ENCODE measurements at places on chromosomes 5 and 9.

DNA sequence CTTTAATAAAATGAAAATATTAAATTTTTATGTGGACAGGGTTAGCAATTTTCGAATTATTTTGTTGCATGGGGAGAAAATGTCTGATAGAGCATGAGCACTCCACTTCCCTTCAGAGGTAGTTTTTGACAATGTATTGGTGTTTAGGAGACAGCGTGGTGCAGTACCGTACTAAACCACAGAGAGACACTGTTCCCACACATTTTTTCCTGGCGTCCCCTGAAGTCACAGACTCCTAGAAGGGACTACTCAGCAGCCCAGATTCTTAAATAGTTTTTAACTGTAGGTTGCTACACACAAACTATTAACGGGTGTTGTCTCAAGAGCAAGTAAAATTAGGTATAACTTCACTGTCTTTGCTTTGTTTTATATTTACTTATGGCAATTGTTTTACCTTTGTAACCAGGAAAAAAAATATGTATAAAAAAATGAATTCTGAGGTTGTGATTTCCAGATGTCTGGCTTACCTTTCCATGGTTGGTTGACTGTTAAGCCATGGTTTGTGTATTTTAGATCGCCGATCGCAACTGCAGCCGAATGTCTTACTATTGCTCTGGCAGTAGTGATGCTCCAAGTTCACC, 171.2 kb downstream of the DOCK8 start:
- no peaks in the 10 kb centered on the region for H3K36me3 ChIP-seq
- no peak overlapping the region for H3K27ac ChIP-seq
- H3K4me3 ChIP-seq = no peak overlapping the region
- DNase-seq = peak; percentile 83

GRCh38 chr5:54741711-54742110, 224.2 kb downstream of the SNX18 start:
- H3K27ac ChIP-seq = peak overlapping the region; percentile 63
- no peak for DNase-seq
- no peaks in the 10 kb centered on the region for H3K36me3 ChIP-seq
- no peaks in the 10 kb centered on the region for H3K27me3 ChIP-seq
- no peak overlapping the region for H3K4me3 ChIP-seq
- peaks cover 55% of the 10 kb centered on the region for H3K4me1 ChIP-seq

GRCh38 chr5:10797261-10797660, 36.2 kb upstream of the DAP start:
- H3K4me1 ChIP-seq = no peaks in the 10 kb centered on the region
- no peaks in the 10 kb centered on the region for H3K36me3 ChIP-seq
- no peak for DNase-seq
- no peak overlapping the region for H3K4me3 ChIP-seq

DNA sequence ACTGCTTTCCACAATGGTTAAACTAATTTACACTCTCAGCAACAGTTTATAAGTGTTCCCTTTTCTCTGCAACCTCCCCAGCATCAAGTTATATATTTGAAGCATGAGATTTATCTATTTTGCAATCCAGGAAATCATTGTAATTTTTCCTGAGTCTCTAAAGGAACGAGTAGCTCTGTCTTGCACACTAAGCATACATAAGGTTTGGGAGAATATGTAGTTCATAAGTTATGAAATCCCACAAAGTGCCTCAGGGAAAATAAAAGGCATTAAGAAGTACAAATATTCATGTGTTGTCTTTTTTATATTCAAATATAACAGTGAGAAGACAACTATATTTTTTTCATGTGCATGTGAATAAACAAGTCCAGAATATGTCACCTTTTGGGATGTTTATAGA, 377.1 kb upstream of the RORB start:
- no peaks in the 10 kb centered on the region for H3K4me1 ChIP-seq
- no peak overlapping the region for H3K4me3 ChIP-seq
- H3K36me3 ChIP-seq = no peaks in the 10 kb centered on the region

GRCh38 chr5:10733426-10733825, 27.6 kb downstream of the DAP start:
- no peaks in the 10 kb centered on the region for H3K27me3 ChIP-seq
- H3K4me1 ChIP-seq = peaks cover 42% of the 10 kb centered on the region
- peak; percentile 68 for DNase-seq
- peaks cover 83% of the 10 kb centered on the region for H3K36me3 ChIP-seq
- peak overlapping the region; percentile 83 for H3K27ac ChIP-seq

GRCh38 chr9:133970581-133971058, 21.5 kb downstream of the VAV2 start:
- no peak for DNase-seq
- H3K27me3 ChIP-seq = no peaks in the 10 kb centered on the region
- H3K36me3 ChIP-seq = no peaks in the 10 kb centered on the region
- H3K4me3 ChIP-seq = no peak overlapping the region

DNA sequence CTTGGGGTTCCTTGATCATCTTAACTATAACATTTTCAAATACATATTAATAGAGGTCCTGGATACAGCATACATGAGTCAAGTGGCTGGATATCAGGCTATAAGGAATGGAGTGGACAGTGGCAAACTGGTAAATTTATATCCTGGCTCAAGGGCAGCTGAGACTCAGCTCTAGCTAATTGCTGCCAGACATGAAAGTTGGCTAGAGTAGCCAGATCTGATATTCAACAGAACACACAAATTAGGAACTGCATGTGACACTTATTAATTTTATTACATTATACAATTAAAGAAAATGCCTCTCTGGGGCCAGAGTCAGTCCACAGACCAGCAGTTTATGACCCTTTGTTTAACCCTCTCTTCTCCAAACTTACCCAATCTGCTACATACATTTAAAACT, 206.5 kb downstream of the KCTD16 start:
- no peaks in the 10 kb centered on the region for H3K27me3 ChIP-seq
- DNase-seq = no peak
- H3K36me3 ChIP-seq = no peaks in the 10 kb centered on the region
- no peaks in the 10 kb centered on the region for H3K4me1 ChIP-seq
- no peak overlapping the region for H3K4me3 ChIP-seq

DNA sequence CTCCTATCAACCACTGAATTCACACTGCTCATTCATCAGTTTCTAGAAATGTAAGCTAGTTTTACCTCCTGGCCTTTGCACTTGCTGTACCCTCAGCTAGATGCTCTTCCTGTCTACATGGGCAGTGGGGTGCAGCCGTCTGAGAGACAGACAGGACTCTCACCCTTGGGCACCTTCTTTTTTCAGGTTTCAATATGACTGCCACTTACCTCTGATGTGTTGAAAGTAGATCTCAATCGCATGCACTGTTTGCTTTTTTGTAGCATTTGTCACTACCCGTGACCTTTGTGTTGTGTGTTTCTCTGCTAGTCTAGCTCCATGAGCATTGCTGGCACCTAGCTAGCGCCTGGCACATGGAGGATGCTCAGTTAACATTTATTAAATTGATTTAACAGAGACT, 403.1 kb upstream of the TRPC7 start:
- H3K4me3 ChIP-seq = no peak overlapping the region
- no peaks in the 10 kb centered on the region for H3K36me3 ChIP-seq

GRCh38 chr9:125889476-125890419, 142.6 kb downstream of the PBX3 start:
- H3K4me1 ChIP-seq = peaks cover 15% of the 10 kb centered on the region
- H3K27me3 ChIP-seq = no peaks in the 10 kb centered on the region

DNA sequence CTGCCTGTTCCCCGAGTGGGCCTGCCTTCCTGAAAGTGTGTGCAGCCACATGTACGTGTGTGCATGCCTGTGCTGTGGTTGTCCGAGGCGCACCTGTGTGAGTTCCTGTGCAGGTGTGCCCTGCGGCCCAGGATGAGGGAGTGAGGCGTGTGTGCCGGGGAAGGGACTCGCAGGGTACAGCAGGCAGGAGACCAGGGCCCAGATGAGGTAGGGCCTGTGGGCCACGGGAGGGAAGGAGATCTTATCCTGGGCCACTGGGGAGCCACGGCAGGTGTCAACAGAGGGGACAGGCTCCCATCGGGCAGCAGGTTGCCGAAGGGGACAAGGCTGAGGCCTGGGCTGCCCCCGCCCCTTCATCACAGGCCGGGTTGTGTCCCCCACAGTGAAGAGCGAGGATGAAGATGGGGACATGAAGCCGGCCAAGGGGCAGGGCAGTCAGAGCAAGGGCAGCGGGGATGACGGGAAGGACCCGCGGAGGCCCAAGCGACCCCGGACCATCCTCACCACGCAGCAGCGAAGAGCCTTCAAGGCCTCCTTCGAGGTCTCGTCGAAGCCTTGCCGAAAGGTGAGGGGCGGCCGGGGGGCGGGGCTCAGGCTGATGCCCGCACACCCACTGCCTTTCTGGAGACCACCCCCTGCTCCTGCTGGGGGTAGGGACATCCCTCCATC, 79.2 kb downstream of the LMX1B start:
- no peak overlapping the region for H3K4me3 ChIP-seq
- H3K27me3 ChIP-seq = no peaks in the 10 kb centered on the region
- no peaks in the 10 kb centered on the region for H3K4me1 ChIP-seq

GRCh38 chr5:81572201-81572600, 178.3 kb upstream of the ACOT12 start:
- no peaks in the 10 kb centered on the region for H3K27me3 ChIP-seq
- DNase-seq = no peak
- H3K27ac ChIP-seq = no peak overlapping the region

DNA sequence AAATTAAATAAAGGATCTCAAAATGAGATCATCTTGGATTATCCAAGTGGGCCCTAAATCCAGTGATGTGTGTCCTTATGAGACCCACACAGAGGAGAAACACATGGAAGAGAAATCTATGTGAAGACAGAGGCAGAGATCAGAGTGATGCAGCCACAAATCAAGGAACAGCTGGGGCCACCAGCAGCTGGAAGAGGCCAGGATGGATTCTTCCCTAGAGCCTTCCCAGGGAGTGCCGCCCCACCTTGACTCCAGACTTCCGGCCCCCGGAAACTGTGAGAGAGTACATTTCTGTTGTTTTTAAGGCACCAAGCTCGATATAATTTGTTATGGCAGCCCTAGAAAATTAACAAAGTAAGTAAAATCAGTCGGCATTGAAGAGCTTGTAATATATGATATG, 286.9 kb downstream of the FBXL7 start:
- no peaks in the 10 kb centered on the region for H3K27me3 ChIP-seq
- no peak for DNase-seq
- no peak overlapping the region for H3K27ac ChIP-seq
- no peaks in the 10 kb centered on the region for H3K36me3 ChIP-seq

- H3K4me1 ChIP-seq = no peaks in the 10 kb centered on the region
- DNase-seq = no peak
- no peaks in the 10 kb centered on the region for H3K27me3 ChIP-seq
- H3K36me3 ChIP-seq = no peaks in the 10 kb centered on the region
- H3K4me3 ChIP-seq = no peak overlapping the region
These were observed 136.6 kb upstream of the DMAC1 start for GRCh38 chr9:7936163-7936562.

- DNase-seq = no peak
- H3K36me3 ChIP-seq = no peaks in the 10 kb centered on the region
- peaks cover 74% of the 10 kb centered on the region for H3K27me3 ChIP-seq
- H3K27ac ChIP-seq = no peak overlapping the region
- no peak overlapping the region for H3K4me3 ChIP-seq
These were observed 49.0 kb downstream of the ADAMTS2 start for GRCh38 chr5:179296150-179296821.

- H3K36me3 ChIP-seq = peaks cover 22% of the 10 kb centered on the region
- no peak overlapping the region for H3K4me3 ChIP-seq
- DNase-seq = peak; percentile 44
- no peak overlapping the region for H3K27ac ChIP-seq
These were observed 29.7 kb downstream of the TEX10 start for GRCh38 chr9:100322954-100323536.

DNA sequence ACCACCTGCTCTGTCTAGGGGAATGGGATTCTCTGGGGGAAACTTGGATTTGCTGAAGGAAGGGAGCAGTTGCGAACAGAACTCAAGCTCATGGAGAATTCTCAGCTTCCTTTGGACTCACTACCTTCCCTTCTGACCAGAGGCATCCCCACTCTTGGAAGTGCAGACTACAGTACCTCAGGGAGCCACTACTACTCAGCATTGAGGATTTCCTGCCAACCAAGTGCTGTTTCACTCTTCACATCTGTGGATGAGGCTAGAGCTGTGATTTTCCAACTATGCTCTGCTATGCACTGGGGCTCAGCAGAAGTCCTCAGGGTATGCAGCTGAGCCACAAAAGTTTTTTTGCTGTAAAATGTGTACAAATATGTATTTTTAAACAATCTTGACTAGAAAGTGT, 43.9 kb downstream of the MACROH2A1 start:
- no peak overlapping the region for H3K4me3 ChIP-seq
- H3K27me3 ChIP-seq = no peaks in the 10 kb centered on the region
- no peak for DNase-seq
- no peak overlapping the region for H3K27ac ChIP-seq
- peaks cover 42% of the 10 kb centered on the region for H3K36me3 ChIP-seq
- no peaks in the 10 kb centered on the region for H3K4me1 ChIP-seq

DNA sequence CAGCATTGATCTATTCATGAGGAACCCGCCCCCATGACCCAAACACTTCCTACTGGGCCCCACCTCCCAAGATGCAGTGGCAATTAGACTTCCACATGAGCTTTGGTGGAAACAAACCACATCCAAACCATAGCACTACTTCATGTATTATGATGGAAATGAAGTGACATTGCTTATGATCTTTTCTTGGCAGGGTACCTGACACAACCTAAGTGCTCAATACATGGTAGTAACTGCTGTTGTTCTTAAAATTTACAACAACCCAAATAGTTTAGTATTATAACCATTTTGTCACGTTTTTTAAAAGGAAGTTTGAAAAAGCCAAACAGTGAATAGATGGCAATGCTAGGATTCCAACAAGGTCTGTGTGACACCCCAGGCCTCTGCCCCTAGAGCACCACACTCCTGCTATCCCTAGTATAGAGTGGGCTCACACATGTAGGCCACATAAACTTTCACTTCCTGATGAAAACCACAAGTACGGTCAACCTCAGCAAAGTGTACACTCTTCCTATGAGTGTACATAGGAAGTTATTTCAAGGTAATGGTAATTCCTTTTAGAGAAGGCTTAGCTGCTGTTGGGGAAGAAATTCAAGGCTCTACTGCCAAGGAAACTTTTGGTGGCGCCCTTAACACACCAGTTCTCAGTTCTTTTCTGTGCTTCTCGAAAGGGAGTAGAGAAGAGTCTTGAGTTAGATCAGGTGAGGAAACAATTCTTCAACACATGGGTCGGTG, 97.6 kb downstream of the ARSB start:
- no peaks in the 10 kb centered on the region for H3K36me3 ChIP-seq
- no peak overlapping the region for H3K27ac ChIP-seq
- no peaks in the 10 kb centered on the region for H3K27me3 ChIP-seq

- H3K4me1 ChIP-seq = peaks cover 36% of the 10 kb centered on the region
- H3K27me3 ChIP-seq = no peaks in the 10 kb centered on the region
- peak overlapping the region; percentile 2 for H3K4me3 ChIP-seq
- H3K27ac ChIP-seq = peak overlapping the region; percentile 71
These were observed 30.9 kb downstream of the GALNT10 start for GRCh38 chr5:154221371-154221896.

- no peaks in the 10 kb centered on the region for H3K27me3 ChIP-seq
- no peak overlapping the region for H3K27ac ChIP-seq
- peak; percentile 8 for DNase-seq
These were observed 25.6 kb downstream of the C9orf50 start for GRCh38 chr9:129595311-129595741.

DNA sequence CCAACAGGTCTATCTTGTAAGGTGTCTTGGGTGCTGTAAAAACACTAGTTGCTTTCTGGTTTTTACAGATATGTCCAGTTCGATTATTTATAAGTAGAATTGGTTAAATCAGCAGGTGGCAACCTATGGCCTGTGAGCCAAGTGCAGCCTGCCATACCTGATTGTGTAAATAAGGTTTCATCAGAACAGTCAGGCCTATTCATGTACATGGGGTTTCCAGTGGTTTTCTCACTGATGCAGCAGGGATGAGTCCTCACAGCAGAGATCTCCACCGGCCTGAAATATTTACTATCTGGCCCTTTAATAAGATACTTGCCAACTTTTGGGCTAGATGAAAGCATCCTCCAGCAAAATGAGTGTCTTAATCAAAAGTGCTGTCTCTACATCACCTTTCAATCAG, 132.9 kb upstream of the ICE1 start:
- H3K27ac ChIP-seq = peak overlapping the region; percentile 95
- no peaks in the 10 kb centered on the region for H3K27me3 ChIP-seq
- no peaks in the 10 kb centered on the region for H3K36me3 ChIP-seq
- H3K4me1 ChIP-seq = peaks cover 43% of the 10 kb centered on the region

Measured in PC-3 (cell line).